Activated T-cell treated with anti-CD3 and anti-CD28 coated beads, Interleukin-2, amount 50 U/mL, for 1 hour (primary cell): ENCODE measurements at places on chromosomes 13 and 19.

DNA sequence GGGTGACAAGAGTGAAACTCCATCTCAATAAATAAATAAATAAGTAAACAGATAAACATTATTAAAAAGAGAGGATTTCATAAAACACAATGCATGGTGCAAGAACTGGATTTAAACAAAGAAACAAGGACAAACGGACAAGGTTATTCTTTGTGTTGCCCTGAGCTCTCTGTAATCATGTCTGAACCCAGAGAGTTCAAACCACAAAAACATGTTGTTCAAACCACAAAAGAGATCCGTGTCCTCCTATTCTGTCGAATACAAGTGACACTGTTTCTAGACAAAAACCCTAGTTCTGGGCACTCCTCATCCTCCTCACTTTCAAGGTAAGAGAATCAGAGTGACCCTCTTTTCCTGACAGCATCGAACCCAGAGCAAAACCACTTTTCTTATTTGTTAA, 4.6 kb upstream of the TPRX2 start:
- DNase-seq, result no peak

GRCh38 chr13:86838411-86839120, 832.6 kb upstream of the SLITRK5 start:
- no peak for DNase-seq

DNA sequence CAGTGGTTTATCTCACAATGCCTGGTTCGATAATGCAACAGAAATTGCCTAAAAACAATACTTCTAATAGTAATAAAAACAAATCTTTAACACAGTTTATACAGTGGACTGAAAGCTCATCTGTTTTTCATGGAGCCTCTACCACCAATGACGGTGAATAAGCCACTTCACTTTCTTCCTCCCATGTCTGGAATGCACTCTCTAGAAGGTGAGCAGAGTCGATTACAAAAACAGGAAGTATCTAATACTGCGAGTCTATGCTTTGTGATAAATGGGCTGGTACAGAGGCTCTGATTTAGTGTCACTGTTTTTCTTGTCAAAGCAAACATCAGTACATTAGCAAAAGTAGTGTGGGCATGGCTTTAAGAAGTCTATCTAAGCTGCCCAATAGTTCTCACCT, 1348.6 kb upstream of the SLC10A2 start:
- no peak for DNase-seq

DNA sequence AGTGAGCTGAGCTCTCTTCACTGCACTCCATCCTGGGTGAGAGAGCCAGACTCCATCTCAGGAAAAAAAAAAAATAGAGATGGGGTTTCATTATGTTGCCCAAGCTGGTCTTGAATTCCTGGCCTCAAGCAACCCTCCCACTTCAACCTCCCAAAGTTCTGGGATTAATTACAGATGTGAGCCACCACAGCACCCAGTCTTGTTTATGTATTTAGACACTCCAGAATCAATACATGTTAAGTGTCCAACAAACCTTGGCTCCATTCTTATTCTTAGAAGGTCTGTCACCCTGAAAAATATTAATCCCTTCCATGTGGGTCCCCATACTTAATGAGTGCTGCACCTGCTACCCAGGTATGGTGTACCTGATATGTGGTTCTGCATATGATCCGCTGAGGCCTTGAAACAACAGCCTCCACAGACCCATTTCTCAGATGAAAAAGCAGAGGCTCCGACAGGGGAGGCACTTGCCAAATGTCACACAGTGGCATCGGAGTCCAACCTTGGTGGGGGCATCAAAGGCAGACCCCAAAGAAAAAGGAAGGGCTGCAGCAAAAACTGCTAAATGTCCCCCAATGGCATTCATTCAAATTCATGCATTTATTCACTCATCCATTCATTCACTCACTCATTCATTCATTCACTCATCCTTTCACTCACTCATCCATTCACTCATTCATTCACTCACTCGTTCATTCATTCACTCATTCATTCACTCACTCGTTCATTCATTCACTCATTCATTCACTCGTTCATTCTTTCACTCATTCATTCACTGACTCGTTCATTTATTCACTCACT, 16.7 kb downstream of the TICAM1 start:
- no peak for DNase-seq

DNA sequence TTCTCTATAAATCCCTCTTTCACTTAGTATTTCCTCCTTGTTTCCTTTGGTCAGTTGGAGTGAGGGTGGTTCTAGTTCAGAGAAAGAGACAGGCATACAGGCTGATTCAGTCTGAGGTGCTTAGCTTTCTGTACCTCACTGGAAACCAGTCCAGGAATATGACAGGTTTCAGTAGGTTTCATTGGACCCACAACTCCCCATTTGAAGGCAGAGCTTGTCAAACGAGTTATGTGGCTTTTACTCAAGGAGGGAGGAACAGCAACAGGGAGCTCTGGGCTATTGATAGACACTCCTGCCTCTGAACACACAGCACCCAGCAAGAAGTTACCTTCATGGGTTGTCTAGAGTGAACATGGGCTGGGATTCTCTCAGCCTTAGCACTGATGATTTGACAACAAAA, 14.5 kb downstream of the ACTN4 start:
- no peak for DNase-seq

GRCh38 chr19:17841810-17842662, 5.7 kb downstream of the JAK3 start:
- peak; percentile 55 for DNase-seq

- no peak for DNase-seq
These were observed 119.2 kb upstream of the SPACA7 start for GRCh38 chr13:112256716-112257494.

DNA sequence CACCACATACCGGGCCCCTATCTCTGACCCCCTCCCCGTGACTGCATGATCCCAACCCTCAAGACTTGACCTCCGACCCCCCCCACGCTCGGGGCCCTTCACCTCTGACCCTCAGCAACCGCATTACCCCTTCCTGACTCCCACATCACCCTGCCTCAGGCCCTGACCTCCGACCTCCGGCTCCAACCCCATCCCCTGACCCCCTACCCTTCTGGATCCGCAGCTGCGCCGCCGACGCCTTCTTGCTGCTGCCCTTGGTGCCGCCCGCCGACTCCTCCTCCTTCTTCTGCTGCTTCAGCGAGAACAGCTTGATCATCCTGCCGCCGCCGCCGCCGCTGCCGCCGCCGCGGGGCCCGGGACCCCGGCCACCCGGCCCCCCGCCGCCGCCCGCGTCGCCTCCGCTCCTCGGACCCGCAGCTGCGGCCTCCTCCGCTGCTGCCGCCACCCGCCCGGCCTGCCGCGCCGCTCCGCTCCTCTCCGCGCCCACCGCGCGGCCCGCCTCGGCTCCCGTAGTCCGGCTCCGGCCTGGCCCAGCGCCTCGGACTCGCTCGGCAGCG, at the start of gene UBE2M:
UBE2M (minus strand) TSS at position 546 of the 557 bp plus-strand sequence; CDS start at position 316, 230 bp downstream.
- no peak for DNase-seq

- peak; percentile 47 for DNase-seq
These were observed 1.8 kb downstream of the ETHE1 start for GRCh38 chr19:43524922-43525835.

DNA sequence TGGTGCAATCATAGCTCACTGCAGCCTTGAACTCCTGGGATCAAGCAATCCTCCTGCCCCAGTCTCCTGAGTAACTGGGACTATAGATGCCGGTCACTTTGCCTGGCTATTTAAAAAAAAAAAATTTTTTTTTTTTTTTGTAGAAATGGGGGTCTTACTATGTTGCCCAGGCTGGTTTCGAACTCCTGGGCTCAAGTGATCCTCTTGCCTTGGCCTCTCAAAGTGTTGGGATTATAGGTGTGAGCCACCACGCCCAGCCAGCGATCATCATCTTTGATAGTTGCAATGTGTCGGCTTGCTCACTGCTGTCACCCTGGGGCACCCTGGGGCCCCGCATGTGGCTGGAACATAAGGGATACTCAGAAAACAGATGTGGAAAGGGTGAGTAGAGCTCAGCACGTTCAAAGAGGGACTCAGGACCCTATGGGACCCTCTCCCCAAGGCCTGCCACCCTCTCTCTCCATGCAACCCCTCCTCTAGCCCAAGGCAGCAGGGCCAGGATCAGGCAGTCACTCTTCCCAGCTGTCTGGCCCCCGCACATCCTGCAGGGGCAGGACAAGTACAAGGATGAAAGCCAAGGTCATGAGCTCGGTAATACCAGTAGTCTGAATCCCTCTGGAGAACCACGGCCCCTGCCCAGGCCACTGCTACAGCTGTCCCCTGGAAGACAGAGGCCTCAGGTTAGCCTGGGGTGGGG, 6.5 kb upstream of the CCL25 start:
- no peak for DNase-seq

GRCh38 chr13:66492479-66492878, 737.7 kb downstream of the PCDH9 start:
- DNase-seq, result no peak

DNA sequence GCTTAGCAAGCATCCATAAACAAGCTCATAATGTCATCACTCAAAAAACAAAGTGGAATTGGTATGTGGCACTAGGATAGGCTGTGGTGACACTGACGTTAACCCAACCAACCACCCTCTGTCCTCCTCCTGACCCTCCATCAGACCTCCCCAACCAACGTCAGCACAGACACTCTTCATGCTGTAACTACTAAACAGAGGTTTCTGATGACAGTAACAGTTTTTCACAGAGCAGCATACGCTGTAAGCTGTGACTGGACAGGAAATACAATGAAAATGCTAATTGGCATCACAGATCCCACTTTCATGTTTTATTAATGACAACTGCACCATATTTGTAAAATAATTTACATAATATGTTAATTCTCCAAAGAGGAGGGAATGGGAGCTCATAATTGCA, 238.0 kb downstream of the IRS2 start:
- DNase-seq, result no peak

GRCh38 chr13:96052656-96053002, 572 bp downstream of the UGGT2 start:
- no peak for DNase-seq

GRCh38 chr13:44786756-44787155, 202.5 kb downstream of the NUFIP1 start:
- DNase-seq, result no peak

DNA sequence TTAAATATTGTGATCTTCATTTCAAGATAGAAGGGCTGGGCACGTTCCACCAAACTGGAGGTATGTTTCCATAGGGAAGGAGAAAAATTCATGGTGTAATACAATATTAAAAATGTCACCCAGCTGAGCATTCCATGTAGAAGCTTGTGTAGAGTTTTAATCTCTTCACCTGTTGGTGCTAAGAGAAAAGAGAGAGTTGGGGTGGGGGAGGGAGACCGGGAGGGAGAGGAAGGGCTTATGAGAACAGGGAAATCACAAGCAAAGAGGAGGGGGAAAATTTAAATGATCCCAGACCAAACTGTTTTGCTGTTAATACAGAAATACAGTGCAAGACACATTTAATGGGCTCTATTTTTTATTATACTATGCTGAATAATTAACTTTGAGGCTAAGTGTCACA, 345.8 kb downstream of the ZNF536 start:
- no peak for DNase-seq

GRCh38 chr19:1169411-1169791, 4.7 kb downstream of the SBNO2 start:
- no peak for DNase-seq

DNA sequence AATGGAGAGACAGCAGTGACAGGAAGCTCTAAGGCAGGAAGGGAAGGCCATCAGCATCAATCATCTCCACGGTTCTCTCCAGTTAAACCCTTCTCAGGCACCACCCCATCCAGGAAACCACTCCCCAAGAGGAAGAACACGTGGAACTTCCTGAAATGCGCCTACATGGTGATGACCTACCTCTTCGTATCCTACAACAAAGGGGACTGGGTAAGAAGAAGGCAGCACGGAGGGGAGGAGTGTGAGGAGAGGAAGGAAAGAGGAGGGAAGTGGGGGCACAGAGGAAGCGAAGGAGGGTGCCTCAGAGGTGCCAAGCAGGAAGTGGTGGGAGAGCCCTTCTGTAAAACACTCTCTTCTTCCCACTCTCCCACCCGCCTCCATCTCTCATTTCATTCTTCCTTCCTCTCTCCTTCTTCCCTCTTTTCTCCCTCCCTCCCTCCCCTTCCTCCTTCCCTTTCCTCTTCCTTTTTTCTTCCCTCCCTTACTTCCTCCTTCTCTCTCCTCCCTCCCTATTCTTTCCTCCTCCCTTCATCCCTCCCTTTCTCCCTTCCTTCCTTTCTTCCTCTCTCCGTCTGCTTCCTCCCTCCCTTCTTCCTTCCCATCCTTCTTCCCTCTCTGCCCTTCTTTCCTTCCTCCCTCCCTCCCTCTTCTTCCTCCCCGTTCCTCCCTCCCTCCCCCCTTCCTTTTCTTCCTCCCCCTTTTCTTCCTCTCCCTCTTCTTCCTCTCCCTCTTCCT, 12.6 kb downstream of the ZSCAN5A start:
- DNase-seq, result no peak

GRCh38 chr19:11254666-11255065, 7.7 kb downstream of the DOCK6 start:
- no peak for DNase-seq

DNA sequence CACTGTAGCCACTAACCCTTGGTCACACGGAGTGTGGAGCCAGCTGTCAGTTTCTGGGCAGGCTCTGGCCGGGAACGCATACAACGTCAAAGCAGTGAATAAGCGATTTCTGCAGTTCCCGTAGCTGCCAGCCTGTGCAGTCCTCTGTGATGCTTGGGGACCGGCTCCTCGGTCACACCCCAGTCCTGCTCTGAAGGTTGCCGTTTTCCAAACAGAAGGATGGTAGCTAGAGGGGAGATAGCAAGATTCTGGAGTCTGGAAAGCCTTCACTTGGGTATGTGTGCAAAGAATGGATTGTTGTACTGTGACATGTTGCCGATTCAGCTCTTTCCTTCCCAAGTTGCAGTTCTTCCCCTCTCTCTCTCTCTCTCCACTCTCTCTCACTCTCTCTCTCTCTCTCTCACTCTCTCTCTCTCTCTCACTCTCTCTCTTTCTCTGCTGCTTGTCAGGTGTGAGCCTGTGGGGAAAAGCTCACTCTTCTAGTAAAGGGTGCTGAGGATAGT, 38.7 kb upstream of the C1QTNF9 start:
- peak; percentile 68 for DNase-seq

GRCh38 chr19:15300533-15301197, 31.7 kb downstream of the BRD4 start:
- DNase-seq, result no peak

GRCh38 chr13:36251017-36251416, 36.7 kb upstream of the SOHLH2 start:
- DNase-seq, result no peak

- DNase-seq, result no peak
These were observed 549 bp downstream of the SMIM17 start for GRCh38 chr19:56643460-56643955.

DNA sequence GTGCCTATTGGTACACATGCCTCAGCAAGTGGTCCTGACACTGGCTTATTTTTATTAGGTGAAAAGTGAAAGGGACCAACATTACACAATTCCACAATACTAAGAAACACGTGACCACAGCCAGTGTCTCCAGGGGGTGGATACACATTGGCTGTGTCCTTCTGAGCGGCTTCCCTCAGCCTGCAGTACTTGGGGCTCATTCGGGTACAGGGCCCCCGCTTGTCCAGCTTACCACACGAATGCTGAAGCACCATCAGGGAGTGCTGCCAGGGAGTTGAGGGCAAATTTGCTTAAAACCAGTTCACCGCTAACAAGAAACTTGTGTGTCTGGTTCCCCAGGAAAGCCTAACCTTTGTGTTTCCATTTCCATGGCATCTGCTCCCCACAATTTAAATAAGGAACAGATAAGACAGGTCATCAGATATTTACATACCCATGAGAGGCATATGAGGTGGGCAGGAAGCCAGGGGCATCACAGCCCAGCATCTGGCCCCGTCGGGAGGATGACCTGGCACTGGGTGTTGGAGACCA, 23.3 kb downstream of the PBX4 start:
- no peak for DNase-seq
